CD4-positive, alpha-beta T cell (primary cell): ENCODE measurements at places on chromosomes 11 and 22. TPM values are rescaled to one million over a fixed set of nuclear protein-coding genes. Genes with fewer than 3 reads are reported as not detected.

DNA sequence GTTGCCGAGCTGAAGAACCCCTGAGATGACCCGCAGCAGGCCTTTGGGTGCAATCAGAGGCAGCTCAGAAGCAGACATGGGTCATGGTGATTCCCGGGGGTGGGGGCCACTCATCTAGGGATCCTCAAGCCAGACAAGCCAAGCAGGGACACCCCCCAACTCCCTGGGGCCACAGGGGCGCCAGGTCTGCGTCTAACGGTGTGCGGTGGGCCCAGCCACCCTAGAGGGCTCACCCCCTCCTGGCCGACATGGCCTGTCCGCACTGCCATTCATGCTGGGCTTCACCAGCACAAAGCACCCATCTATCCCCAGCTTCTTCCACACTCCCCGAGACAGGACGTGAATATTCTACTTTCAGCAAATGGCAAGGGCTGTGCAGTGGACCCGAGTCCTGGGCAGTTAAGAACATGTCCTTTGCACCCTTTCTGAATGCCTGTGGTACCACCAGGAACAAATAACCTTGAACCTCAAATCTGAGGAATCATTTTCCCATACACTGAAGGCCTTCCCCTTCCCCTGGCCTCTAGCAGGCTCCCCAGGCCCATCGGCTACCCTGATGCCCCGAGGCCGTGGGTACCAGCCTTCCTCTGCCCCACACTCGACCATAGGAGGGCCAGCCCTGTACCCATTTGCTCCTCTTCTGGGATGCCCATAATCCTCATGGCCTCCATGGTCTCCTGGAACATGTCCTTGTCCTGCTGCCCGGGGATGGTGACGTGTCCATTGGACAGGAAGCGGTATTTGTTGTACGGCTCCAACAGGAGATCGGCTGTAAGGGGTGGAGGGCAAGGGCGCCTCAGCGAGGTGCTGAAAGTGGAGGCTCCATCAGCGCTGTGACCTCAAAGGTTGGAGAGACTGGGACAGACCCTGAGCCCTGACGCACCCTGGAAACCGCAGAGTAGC is 66.9 kb downstream of the APOL1 start:
- H3K4me3 ChIP-seq: no peak overlapping the region
- H3K27ac ChIP-seq: no peak overlapping the region
- no peaks in the 10 kb centered on the region for H3K27me3 ChIP-seq
- peaks cover 97% of the 10 kb centered on the region for H3K36me3 ChIP-seq
- no peaks in the 10 kb centered on the region for H3K4me1 ChIP-seq

DNA sequence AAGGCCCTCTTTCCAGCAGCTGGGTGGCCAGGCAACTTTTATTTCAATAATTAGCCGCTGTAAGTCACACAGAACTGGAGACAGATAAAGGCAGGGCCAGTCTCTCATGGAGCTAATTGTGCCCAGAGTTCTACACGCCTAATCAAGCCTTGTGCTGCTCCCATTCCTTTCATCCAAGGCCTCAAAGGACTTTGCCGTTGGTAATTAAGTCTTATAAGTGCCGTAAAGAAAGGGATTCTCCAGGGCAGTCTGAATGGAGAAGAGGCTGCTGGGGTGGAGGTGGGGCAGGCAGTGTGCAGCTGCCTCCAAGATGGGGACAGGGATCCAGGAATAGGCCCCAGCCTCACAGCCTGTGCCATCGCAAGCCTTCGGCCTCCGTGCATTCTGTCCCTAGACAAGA is 357.9 kb downstream of the TENM4 start:
- DNase-seq: no peak
- H3K4me3 ChIP-seq: no peak overlapping the region
- H3K4me1 ChIP-seq: no peaks in the 10 kb centered on the region
- no peaks in the 10 kb centered on the region for H3K36me3 ChIP-seq
- H3K27me3 ChIP-seq: no peaks in the 10 kb centered on the region
- no peak overlapping the region for H3K27ac ChIP-seq

- no peak for DNase-seq
- H3K36me3 ChIP-seq: no peaks in the 10 kb centered on the region
- H3K4me1 ChIP-seq: no peaks in the 10 kb centered on the region
- no peaks in the 10 kb centered on the region for H3K27me3 ChIP-seq
- no peak overlapping the region for H3K27ac ChIP-seq
Observed at GRCh38 chr22:47580121-47580520, 817.7 kb downstream of the TBC1D22A start.

TNNI2 gene
- total RNA-seq: 0.50 TPM

PGA4 gene
- not detected for total RNA-seq

DNA sequence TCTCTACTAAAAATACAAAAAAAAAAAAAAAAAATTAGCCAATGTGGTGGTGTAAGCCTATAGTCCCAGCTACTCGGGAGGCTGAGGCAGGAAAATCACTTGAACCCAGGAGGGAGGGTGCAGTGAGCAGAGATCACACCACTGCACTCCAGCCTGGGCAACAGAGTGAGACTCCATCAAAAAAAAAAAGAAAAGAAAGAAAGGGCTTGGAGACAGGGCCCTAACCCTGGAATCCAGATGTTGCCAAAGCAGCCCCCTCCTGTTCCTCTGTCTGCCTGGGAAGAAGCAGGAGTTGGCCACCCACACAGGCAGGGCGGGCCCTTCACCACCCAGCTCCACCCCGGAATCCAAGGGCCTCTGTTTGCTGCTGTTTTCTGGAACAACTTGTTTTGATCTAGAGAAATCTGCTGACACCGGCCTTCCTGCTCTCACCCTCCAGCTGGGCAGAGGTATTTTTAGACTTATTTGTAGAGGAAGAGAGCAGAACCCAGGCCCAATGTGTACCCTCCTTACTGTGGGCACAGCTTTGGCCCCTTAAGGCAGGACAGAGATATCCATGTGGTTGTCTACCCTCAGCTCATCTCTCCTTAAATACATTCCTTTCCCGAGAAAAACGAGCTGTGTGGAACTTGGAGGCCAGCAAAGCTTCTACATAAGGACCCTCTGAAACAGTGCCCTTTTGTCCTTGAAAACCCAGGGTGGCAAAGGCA is 2.7 kb upstream of the NEAT1 start:
- peak overlapping the region; percentile 99 for H3K27ac ChIP-seq
- no peaks in the 10 kb centered on the region for H3K27me3 ChIP-seq
- H3K36me3 ChIP-seq: peaks cover 5% of the 10 kb centered on the region

DNA sequence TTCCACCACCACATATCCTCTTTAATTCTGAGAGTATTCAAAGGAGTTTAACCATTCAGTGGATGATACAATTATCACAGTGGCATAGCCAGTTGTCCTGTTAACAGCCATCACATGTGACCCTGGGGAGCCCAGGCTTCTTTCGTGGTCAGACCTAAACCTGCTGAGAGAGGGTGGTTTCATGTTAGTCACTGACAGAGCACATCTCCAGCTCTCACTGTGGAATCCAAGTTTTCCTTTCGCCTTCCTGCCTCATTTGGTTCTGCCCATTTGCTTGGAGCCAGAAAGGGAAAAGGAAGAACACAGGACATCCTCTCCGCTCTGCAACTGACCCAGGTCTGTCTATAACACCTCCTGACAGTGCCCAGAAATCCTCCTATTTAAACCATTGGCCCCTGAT is 60.4 kb downstream of the MCHR1 start:
- H3K4me3 ChIP-seq: no peak overlapping the region
- H3K4me1 ChIP-seq: no peaks in the 10 kb centered on the region

- H3K36me3 ChIP-seq: no peaks in the 10 kb centered on the region
- DNase-seq: no peak
- no peak overlapping the region for H3K4me3 ChIP-seq
- H3K27ac ChIP-seq: no peak overlapping the region
- no peaks in the 10 kb centered on the region for H3K27me3 ChIP-seq
Observed at GRCh38 chr11:24819006-24819405, 322.2 kb downstream of the LUZP2 start.

DNA sequence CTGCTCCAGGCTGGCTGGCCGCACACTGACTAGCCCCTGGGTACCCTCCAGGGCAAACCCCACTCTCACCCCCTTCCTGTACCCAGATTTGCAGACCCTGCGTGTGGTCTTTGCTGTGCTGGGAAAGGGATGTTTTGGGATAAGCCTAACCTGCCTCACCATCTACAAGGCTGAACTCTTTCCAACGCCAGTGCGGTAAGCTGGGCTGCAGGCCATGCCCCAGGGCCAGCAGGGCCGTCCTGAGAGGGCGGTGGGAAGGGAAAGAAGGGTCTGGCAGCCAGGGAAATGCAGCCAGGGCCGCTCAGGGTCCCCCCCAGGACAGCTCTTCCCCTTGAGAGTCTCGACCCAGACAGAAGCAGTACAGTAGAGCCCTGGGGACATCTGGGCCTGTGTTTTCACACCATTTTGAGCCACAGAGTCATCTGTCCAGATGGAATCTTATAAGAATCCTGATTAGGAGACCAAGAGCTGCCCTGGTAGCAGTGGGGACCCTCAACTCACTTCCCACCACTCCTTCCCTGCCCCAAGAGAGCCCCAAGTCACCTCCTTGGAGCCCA is 22.4 kb upstream of the SLC22A12 start:
- H3K4me3 ChIP-seq: no peak overlapping the region
- no peak for DNase-seq
- no peaks in the 10 kb centered on the region for H3K27me3 ChIP-seq
- H3K4me1 ChIP-seq: no peaks in the 10 kb centered on the region
- H3K27ac ChIP-seq: no peak overlapping the region
- no peaks in the 10 kb centered on the region for H3K36me3 ChIP-seq

CARNS1 gene
- 10.0 TPM for total RNA-seq

DNA sequence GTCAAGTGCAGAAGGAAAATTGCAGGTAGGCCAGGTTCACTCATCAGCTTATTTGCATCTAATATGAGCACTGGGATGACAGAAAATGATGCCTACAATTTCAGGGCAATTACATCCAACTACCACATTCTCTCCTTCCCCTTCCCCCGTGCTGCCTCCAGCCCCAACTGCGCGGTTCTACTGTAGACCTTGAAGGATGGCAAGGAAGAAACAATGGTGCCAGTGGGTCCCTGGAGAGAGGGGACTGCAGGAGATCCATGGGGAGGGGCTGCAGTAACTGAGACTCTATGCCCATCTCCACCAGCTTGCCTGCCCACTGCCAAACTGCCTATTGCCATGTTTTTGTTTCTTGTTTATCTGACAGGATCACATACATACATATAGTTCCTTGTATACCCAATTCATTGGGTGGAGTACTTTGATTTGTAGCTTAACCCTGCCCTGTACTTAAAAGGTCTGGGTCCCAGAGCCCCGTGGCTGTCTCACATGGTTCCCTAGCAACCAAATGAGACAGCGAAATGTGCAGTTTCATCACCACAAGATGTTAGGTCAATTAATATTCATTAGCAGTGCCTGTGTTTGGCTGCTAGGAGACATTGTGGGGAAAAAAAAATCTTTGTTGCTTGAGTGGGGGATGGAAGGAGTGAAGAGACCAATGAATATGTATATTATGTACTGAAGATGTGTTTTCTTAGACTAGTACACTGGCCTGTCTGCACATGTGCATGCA is 253.5 kb upstream of the PLET1 start:
- no peaks in the 10 kb centered on the region for H3K4me1 ChIP-seq
- H3K36me3 ChIP-seq: no peaks in the 10 kb centered on the region
- no peak overlapping the region for H3K4me3 ChIP-seq
- no peak for DNase-seq

- peaks cover 30% of the 10 kb centered on the region for H3K4me1 ChIP-seq
- H3K27ac ChIP-seq: no peak overlapping the region
- peaks cover 30% of the 10 kb centered on the region for H3K36me3 ChIP-seq
Observed at GRCh38 chr22:50204571-50204970, 3.8 kb downstream of the SELENOO start.

- no peak overlapping the region for H3K4me3 ChIP-seq
- DNase-seq: no peak
- no peak overlapping the region for H3K27ac ChIP-seq
- H3K27me3 ChIP-seq: no peaks in the 10 kb centered on the region
Observed at GRCh38 chr22:19275104-19275503, 16.4 kb downstream of the CLTCL1 start.

RGL4 gene
- total RNA-seq: 24.8 TPM

DNA sequence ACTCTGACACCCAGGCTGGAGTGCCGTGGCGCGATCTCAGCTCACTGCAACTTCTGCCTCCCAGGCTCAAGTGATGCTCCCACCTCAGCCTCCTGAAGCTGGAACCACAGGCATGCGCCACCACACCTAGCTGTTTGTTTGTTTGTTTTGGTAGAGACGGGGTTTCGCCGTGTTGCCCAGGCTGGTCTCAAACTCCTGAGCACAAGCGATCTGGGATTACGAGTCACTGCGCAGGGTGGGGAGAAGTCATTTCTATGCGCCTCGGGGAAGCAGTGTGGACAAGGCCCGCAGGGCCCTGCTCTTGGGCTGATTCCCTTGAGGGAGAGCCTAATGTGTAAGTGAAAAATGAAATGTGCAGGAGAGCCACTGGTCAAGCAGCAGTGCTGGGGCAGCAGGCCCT is 19.6 kb upstream of the SEPTIN5 start:
- H3K4me1 ChIP-seq: no peaks in the 10 kb centered on the region
- no peaks in the 10 kb centered on the region for H3K27me3 ChIP-seq
- DNase-seq: no peak
- no peak overlapping the region for H3K27ac ChIP-seq

DNA sequence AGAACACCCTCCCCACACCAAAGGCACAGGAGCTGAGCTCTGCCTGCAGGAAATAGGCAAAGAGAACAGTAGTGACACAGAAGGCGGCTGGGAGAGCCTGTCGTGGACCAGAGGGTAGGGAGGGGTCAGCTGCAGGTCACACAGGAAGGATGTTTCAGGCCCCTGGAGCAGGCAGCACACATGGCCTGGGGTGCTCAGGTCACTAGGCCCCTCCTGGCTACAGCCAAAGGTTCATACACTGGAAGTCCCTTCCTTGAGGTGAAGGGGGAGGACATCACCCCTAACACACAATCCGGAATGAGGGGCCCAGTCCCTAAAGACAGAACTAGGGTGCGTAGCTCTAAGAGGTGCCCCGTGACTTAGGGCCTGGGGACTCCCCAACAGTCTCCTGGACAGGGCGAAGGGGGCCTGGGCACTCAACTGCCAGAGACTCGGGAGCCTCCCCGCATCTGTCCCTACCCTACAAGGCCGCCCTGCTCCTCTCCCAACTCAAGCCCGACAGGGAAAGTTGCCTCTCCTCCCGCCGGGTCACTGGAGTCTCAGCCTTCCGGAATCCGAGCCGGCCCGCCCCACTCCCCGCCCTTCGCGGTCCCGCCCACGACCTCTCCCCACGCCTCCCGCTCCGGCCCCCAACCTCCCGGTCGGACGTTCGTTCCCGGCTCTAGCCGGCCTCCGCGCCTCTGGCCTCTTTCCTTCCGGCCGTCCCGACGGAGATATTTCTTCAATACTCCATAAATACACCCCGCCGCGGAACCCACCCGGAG is at the start of gene CYB5R2:
TSS of gene CYB5R2 (minus strand) at position 541 of the 764 bp plus-strand sequence. CDS start 675 bp downstream, outside the sequence.
- H3K4me3 ChIP-seq: peak within 1 kb of the TSS; percentile 41
- H3K4me1 ChIP-seq: peaks cover 15% of the 10 kb centered on the region
- DNase-seq: no peak

- no peak for DNase-seq
- peak overlapping the region; percentile 70 for H3K4me3 ChIP-seq
- H3K36me3 ChIP-seq: no peaks in the 10 kb centered on the region
- no peaks in the 10 kb centered on the region for H3K27me3 ChIP-seq
- peaks cover 51% of the 10 kb centered on the region for H3K4me1 ChIP-seq
- H3K27ac ChIP-seq: peak overlapping the region; percentile 60
Observed at GRCh38 chr11:134036492-134037045, 32.3 kb upstream of the JAM3 start.

DNA sequence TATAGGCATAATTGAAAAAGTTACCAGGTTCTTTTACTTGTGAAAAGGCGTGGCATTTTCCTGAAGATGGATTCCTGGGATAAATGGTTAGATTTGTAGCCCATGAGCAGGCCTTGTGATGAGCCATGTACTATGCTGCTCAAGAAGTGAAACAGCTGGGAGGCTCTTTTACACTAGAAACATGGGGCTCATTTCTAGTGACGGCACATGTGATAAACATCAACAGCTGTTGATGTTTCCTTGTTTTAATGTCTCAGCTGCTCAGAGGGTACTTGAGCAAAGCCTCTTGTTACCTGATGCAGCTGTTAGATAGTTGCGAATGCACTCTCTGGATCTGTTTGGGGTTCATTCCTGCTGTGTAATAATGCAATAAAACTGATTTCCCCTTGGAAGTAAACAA is 396.8 kb downstream of the GUCY1A2 start:
- no peak overlapping the region for H3K4me3 ChIP-seq
- no peaks in the 10 kb centered on the region for H3K27me3 ChIP-seq
- no peaks in the 10 kb centered on the region for H3K4me1 ChIP-seq
